ENCODE measurements at places on chromosomes 11 and 22.

- no peak for DNase-seq
Measured at GRCh38 chr11:108393046-108393445, 74.3 kb downstream of the C11orf65 start.

GRCh38 chr22:38751066-38751421, 4.8 kb downstream of the SUN2 start:
- DNase-seq: no peak

DNA sequence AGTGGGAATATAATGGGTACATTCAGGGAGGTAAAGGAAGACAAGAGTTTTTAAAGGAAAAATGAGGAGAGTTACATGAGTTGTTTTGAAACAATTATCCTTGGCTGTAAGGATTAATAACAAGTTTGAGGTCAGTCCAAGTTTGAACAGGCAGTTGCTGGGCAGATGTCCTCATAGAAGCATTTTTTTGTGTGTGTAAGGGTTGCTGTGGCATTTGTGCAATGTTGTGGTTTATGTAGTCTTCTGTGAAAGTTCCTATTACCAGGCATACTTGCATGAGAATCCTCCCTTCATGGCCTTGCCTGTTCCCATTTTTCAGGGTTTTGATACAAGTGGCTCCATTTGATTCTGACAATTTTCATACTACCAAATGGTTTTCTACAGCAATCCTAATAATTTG, 400.2 kb downstream of the KCNA4 start:
- DNase-seq: no peak

DNA sequence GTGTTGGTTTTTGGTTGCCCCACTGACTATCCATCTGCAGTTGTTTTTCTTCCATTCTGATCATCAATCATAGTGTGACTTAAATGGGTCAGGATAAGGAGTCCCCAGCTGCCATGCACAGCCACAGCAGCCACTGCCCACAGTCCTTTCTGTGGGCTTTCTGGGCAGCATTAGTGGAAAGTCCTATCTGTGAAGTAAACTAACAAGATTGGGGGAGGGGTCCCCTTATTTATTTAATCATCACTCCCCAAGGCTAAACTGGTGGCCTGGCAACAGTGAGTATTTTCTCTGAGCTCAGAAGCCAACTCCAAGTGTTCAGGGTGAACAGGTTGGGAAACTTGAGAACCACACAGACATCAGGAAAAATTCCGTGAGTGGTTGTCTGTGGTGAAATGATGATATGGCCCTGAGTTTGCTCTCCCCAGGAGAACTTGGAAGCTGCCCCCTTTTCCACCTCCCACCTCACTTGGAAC, 145.0 kb downstream of the CCDC34 start:
- DNase-seq: no peak

DNA sequence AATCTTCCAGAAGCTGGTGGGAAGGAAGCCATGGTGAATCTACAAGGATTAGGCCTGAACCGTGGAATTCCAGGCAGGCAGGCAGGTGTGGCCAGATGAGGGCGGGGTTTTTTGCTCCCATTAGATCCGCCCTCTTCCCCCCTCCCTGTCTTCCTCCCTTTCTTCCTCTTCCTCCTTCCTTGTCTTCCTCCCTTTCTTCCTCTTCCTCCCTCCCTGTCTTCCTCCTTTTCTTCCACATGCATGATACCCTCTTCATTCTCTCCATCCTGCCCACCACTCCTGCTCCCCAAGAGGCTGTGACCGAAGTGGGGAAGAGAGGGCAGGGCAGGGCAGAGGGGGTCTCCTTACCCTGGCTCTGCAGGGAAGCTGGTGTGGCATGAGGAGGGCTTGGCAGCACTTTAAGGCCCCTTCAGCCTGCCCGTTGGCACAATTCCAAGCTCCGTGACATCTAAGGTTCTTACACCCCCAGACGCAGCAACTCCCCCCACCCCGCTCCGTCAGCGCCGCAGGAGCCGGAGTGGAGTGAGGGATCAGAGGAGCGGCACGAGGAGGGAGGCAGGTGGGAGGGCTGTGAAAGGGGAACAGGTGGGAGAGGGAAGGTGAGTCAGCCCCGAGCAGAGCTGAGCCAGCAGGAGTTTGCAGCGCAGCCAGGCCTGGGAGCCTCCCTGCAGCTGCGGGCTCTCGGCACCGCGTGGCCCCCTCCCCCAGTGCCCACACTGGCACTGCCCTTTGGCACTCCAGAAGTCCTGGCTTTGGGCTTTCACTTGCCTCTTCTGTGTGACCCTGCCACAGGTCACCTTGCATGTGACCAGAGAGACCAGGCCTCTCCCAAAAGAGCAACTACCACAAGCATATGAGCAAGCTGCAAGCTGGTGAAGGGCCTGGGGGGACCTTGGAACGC, 32.1 kb downstream of the KCNJ4 start:
- DNase-seq: peak; percentile 24

DNA sequence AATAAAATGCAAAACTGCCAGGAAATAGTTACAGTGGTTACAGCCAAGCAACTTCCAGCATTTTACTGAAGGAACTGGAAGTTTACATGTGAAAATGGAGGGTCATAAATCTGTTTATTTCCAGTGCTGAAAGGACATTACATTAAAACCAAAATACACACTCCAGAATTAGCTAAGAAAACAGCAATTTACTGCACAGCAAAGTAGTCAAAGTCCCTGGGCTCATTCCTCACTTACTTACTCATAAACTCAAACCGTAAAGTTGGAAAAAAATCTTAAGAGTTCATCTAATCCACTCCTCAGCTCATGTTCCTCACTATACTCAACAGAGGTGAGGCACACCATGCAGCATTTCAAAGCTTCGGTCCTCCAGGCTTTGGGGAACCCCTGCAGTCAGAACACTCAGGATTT, 17.4 kb downstream of the CTSC start:
- peak; percentile 14 for DNase-seq

DNA sequence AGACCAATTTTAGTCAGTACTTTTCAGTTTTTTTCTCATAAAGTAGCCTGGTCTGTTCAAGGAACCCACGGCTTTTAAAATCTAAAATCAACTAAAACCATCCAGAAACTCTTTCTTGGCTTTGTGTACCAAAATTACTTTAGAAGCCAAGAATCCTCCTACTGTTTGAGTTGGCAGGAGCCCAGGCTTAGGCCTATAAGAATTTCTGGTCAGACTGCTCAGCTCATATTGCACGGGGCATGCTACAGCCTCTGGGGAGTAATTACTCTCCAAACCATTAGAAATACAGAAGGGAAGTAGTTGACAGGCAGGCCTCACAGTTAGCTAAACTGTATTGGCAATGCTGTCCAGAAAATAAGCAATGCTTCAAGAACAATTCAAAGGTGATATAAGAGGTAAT, 1862.9 kb upstream of the RAG2 start:
- DNase-seq: no peak

DNA sequence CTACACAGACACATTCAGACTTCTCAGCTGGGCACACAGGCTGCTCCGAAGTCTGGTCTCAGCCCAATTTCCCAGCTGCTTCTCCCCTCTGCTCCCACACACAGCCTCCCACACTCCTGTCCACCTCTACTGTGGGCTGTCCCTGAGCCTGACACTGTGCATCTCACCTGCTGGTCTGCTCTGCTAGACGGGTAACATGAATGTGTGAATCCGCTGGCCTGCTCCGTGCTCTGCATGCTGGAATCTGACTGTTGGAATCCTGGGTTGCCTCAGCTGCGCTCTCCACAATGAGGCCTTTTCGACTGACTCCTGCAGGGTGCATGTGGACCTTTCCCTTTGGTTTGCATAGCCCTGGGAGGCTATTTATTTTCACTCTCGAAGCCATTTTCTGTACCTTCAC, 489.5 kb upstream of the B3GAT1 start:
- DNase-seq: no peak

DNA sequence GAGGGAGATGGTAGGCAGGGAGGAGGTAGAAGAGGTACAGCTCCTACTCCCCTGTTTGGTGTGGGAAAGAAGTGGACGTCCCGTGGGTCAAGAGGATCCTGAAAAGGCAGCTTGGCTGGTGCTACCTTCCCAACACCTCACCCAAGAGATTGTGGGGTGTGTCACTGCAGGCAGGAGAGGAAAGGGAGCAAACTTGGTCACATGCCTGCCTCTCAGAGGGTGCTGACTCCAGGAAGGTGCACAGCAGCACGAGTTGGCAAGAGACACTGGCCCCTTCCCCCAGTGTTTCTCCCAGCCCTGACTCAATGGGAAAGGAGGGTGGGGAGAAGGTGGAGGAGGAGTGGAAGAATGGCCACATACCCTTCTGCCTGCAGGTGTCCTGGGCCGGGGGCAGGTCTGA, 99.6 kb downstream of the CSNK2A3 start:
- DNase-seq: no peak

- DNase-seq: peak; percentile 48
Measured at GRCh38 chr11:64358907-64359711, at the start of gene RPS6KA4. TSS of gene RPS6KA4 (plus strand) at chr11:64359162. CDS start at chr11:64359236, 74 bp downstream.

DNA sequence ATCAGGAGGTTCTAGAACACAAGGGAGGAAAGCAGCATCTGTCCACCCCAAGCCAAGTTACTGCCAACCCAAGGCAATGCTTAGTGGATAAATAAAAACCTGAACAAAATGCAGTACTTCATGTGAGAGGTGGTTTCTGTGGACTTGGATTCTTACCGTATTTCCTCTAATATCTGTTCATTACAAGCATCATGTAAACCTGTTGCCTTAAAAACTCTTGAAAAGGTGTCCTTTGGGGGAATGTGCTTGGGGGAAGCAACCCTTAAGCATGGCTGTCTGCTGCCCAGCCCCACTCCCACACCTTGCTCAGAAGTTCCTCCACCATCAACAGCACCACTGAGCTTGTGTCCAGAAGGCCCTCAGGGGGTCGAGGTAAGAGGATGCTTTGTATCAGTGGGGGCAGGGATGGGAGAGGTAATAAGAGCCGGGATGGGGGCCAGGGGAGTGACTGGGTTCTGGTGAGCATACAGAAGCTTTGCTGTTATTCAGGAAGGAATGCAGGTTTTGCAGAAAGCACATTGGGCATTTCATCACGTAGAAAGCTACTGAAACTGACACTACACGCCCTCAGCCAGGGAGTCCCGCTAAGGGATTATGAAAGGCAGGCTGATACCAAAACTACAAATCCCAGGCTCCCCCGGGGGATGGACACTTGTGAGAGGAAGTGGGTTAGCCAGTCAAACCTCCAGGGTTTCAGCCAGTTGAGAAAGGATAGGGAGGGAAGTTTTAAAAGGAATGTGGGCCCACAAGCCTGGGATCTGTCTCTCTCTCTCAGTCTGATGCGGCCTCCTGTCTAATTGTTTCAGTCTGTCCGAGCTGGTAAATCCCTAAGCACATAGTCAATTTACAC, 52.0 kb downstream of the KCNJ1 start:
- no peak for DNase-seq

DNA sequence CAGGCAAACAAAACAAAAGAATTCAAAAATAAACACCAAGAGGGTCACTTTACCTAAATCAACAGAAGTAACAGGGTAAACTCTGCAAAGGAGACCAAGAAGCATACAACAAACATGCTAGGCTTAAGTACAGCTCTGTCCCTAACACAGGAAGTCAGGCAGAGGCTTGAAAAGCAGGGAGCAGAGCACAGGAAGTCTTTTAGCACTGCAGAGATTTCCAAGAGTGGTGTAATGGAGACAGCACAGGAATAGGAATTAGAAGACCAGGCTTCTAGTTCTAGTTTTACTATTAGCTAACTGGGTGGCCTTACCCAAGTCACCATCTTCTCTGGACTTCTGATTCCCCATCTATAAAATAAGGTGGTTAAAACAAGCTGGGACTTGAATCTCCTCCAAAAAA, 1.9 kb downstream of the RBFOX2 start:
- DNase-seq: peak; percentile 16

- DNase-seq: no peak
Measured at GRCh38 chr22:42889304-42889703, 32.2 kb upstream of the ARFGAP3 start.

- DNase-seq: no peak
Measured at GRCh38 chr11:79383874-79384273, 57.0 kb downstream of the TENM4 start.

- no peak for DNase-seq
Measured at GRCh38 chr11:65927904-65928397, 8.7 kb downstream of the DRAP1 start.

DNA sequence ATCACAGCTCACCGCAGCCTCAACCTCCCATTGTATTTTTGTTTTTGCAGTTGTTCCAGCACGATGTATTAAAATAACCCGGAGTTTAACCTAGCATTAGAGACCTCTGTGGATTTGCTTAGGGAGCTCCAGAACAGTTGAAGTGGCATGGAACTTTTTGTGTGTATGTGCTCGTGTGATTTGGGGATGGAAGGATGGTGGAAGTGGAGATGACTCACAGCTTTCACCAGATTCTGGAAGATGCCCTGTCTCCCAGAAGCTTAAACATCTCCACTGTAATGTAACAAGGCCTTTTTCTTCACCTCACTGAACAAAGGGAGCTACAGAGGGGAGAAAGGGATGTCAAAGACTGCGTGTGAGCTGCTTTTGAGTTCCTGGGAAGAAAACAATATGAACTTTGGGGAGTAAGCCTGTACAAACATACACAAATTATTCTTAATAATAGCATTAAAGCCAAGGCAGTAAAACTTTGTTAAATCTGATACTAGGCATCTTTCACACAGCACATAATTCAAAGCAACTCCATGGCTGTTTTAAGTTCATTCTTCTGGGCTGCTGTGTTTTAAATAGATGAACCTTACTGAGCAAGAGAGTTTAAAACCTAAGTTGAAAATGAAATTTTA, 226.4 kb downstream of the ADAMTS15 start:
- no peak for DNase-seq

DNA sequence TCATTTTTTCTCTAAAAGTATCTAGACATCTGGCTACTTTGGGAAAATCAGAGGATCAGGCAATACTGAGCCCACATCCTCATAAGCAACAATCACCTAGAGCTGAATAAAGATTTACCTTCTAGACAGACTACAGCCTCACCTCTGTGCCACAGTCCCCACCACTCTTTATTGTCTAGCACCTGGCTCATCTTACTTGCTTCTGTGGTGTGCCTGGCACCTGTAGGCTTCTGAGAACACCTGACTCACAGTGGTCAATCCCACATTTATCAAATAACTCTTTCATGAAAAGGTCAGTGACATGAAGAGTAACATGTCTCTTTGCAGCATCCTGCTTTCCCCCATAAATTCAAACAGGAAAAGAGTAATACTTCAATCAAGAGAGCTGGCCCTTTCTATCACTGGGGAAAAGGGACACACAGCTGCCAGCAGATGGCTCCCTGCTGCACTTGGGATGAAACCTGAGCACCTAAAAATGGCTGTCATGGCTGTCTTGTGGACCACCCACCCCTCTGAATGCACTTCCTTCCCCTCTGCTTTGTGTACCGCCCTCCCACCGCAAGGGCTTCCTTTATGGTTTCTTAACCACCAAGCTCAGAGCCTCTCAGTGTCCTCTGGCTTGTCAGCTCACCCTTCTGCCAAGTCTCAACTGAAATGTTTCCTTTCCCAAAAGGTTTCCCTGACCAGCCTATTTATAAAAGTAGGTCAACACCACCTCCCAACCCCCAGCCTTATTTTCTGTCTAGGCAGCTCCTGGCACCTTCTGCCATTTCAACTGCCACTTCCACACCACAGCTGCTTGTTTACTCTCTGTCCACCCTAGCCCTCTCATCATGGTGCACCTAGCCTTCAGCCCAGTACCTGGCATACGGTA, 9.3 kb downstream of the TFIP11 start:
- no peak for DNase-seq

Data from Caki2 (cell line).